ENCODE measurements at places on chromosomes 2 and 18. TPM values are rescaled to one million over a fixed set of nuclear protein-coding genes. Genes with fewer than 3 reads are reported as not detected.

The SULT1C4 gene
- 4.9 TPM for total RNA-seq

- no peak for DNase-seq
Observed at GRCh38 chr2:70920367-70920715, 15.4 kb upstream of the ATP6V1B1 start.

GRCh38 chr2:80573950-80574349, 269.4 kb upstream of the LRRTM1 start:
- no peak for DNase-seq

- DNase-seq: no peak
Observed at GRCh38 chr18:51097021-51097822, 67.2 kb downstream of the SMAD4 start.

GRCh38 chr2:109351164-109351756, 222.3 kb downstream of the SH3RF3 start:
- no peak for DNase-seq

DNA sequence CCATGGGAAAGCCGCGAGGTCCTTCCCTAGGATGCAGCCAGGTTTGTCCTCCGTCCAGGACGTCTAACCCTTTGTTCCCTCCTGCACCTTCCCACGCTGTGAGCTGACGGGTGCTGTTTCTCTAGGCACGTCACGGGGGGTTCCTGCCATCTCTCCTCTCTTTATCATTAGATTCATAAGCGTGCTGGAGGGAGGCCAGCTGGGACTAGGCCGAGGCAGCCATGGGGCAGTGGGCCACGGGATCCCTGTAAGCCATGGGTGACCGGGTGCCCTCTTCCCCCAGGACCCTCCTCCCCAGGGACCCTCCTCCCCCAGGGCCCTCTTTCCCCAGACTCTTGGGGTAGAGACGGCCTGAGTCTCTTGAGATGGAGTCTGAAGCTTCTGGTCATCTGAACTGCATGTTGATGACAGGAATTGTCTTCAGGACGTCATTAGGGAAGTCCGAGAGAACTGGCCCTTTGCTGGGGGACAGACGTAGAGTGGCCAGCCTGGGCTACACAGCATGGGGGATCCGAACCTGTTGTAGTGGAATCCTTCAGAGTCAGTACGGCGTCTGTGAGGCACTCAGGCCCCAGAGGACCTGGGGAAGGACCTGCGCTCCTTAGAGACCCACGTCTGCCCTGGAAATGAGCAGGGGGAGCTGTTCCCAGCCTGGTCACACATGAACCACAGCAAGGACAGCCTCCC, 108.1 kb downstream of the TPO start:
- DNase-seq: no peak

DNA sequence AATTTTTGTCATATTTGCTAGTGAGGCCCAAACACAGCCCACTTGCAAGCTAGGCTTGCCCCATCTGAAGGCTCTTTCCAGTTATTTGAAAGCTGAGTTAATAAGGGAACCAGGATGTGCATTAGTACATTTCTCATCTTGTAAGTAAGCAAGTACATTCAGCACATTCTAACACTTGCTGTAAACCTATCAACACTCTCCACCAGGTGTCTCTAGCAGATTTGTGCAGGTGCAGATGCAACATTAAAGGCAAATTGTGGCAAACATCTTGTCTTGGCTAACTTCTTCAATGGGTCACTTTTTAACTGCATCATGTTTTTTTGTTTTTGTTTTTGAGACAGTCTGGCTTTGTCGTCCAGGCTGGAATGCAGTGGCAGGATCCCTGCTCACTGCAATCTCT, 25.3 kb upstream of the MFSD6 start:
- DNase-seq: no peak

DNA sequence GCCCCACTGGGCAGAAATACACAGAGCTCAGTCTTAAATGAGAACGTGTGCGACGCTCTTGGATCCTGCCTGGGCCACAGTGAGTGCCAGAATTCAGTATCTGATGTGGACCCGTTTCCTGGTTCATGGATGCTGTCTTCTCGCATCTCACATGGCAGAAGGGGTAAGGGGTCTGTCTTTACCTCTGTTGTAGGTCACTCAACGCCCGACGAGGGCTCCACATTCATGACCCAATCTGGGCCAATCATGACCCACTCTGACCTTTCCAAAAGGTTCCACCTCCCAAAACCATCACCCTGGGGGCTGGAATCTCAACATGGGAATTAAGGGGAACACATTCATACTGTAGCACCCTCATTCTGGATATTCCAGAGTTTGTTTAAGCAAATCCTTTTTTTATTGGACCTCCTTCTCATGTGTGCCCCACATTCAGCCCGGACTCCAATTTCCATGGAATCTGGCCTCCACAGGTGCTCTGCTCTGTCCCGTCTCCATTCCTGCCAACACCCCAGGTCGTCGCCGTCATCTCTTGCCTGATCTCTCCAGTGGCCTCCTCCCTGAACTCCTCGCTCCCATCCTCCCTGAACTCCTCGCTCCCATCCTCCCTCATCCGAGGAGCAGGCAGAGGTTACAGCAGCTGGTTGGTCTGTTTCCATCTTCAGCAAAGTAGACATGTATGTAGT, 78.9 kb upstream of the OTOS start:
- no peak for DNase-seq

DNA sequence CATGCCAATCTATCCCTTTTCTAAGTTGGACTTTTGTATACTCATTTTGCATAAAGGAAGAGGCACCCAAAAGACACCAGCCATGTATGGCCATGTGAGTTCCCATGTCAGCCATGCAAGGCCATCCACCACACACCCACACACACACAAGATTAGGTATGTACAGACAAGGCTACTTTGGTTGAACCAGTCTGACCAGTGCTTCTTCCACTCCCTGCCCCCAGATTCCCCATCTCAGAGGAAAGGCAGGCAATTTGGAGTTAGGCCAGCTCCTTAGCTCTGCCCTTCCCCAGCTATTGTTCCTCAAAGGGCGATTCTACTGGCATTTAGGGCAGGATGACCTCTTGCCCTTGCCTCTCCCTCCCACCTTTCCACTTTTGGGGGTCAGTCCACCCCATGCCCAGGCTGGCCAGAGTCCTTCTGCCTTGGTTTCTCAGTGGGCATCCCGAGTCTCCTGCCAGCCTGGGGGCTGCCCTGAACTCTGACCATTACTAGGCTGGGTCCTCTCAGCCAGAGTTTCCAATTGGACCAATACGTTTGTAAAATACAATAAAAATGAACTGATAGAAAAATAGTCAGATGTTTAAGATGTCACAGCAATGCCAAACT, 101.1 kb downstream of the ZBTB7C start:
- DNase-seq: no peak

GRCh38 chr2:238255636-238256035, 15.8 kb upstream of the HES6 start:
- DNase-seq: no peak

DNA sequence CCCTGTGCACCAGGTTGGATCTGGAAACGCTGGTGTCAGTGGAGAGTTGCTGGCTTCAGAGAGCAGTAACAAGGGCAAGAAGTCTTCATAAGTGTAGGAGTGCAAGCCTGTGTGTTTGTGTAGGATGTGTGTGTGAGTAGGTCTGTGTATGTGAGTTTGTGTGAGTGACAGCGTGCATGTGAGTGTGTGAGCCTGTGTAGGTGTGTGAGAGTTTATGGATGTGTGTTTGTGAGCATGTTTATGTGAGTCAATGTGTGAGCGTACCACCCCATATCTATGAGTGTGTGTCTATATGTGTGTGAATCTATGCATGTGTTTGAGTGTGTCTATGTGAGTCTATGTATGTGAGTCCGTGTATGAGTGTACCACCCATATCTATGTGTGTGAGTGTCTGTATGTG, 86.5 kb upstream of the ATG16L1 start:
- no peak for DNase-seq

All from WTC11 (cell line).